ENCODE measurements at places on chromosomes 13 and 19.

- no peak for DNase-seq
Measured at GRCh38 chr13:100984085-100984705, 309.6 kb upstream of the TMTC4 start.

- peak; percentile 72 for DNase-seq
Measured at GRCh38 chr19:49506575-49507105, 5.8 kb upstream of the FCGRT start.

- no peak for DNase-seq
Measured at GRCh38 chr13:97240788-97241734, 18.9 kb downstream of the MBNL2 start.

- no peak for DNase-seq
Measured at GRCh38 chr19:9076901-9077300, 10.0 kb upstream of the OR1M1 start.

GRCh38 chr13:88042489-88042888, 371.3 kb downstream of the SLITRK5 start:
- DNase-seq = no peak

GRCh38 chr13:113732176-113732960, 26.7 kb upstream of the TMEM255B start:
- no peak for DNase-seq

DNA sequence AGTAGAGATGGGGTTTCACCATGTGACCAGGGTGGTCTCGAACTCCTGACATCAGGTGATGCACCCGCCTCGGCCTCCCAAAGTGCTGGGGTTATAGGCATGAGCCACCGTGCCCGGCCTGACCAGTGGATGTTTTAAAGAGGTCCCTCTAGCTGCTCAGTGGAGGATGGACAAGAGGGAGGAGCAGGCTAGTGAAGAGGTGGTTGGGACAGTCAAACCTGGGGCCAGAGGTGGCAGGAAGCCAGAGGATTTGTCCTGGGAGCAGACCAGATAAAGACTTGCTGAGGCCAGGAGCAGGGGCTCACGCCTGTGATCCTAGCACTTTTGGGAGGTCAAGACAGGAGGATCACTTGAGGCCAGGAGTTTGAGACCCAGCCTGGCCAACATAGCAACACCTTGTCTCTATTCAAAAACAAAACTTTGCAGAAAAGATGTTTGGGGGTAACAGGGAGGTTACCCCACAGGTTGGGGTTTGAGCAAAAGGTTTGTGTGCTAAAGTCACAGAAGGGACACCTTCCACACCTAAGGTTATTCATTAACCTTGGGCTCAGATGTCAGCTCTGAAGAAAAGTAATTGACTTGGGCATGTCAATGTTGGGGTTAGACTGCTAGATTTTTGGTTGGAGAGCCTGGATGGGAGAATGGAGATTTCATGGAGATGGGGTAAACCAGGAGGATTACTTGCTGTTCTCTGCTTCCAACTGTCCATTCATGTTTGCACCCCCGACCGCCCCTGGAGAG, 9.0 kb downstream of the BCAM start:
- no peak for DNase-seq

- no peak for DNase-seq
Measured at GRCh38 chr19:17835182-17836006, 12.4 kb downstream of the JAK3 start.

DNA sequence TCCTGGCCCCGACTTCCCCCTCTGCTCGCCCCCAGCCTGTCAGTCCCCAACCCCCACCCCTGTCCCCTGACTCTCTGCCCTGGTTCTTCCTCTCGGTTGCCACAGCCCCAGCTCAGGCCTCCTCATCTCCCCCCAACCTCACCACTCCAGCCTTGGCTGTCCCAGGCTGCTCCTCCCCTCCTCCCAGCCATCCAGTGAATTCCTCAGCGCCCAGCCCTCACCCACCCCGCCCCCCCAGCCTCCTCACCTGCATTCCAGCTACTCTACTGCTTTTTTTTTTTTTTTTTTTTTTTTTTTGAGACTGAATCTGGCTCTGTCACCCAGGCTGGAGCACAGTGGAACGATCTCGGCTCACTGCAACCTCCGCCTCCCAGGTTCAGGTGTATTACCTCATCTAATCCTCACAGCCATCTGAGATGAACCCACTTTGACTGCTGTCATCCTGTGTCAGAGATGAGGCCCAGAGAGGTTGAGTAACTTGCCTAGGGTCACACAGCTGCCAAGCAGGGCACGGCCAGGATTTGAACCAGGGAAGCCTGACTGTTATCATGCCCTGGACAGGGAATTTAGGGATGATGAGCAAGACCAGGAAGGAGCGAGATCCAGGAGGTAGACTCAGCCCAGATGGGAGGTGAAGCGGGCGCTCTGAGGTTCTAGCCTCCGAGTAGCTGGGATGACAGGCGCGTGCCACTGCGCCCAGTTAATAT, 2.6 kb downstream of the SULT2B1 start:
- DNase-seq = no peak

GRCh38 chr13:23889615-23890607, 711 bp upstream of the MIPEP start:
- DNase-seq = no peak

- DNase-seq = no peak
Measured at GRCh38 chr13:114204894-114205293, 25.8 kb downstream of the CFAP97D2 start.

DNA sequence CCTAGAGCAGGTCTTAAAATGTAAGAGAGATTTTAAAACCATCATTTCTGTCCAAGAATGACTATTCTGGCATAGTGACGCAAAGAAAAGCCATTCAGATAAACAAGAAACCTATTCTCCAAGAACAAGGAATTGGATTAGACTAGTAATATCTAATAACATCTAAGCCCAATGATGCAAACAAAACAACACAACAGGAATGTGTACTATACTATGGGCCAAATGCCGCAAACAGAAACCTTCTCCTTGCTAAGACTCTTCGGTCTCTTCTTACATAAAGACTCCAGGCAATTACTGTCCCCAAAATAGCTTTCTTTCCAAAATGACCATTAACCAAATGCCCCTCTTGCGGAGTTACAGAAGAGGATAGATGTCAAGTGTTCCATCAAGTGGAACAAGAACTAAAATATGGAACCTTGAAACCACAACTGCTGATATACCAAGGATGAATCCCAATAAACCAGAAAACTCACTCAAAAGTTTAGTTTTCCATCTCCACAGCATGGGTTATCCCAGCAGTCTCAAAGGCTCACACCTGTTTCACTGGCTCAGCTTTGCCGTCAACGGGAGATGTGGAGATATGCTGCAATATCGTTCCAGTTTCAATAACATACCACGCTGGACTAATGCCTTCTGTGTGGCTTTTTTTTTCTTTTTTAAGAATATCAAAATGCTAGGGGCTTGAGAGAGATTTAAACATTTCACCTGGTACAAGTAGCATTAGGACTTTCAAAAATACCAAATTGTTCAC, 76.2 kb downstream of the FOXO1 start:
- no peak for DNase-seq

DNA sequence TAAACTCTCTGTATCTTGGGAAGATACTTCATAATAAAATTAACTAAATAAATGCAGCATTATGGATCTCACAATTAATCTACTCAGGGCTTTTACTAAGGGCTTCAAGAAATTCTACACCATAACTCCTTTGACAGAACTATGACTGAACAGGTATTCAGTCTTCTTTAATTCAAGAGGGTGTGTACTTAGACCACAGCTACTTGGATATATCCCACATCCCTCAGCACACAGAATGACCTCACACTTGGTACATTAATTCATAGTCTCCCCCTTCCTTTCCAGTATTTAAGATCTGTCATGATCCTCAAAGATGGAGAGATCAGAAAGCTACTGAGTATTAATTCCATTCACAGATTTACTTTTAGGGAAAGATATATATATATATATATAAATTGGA, 11.6 kb downstream of the DIAPH3 start:
- DNase-seq = no peak

DNA sequence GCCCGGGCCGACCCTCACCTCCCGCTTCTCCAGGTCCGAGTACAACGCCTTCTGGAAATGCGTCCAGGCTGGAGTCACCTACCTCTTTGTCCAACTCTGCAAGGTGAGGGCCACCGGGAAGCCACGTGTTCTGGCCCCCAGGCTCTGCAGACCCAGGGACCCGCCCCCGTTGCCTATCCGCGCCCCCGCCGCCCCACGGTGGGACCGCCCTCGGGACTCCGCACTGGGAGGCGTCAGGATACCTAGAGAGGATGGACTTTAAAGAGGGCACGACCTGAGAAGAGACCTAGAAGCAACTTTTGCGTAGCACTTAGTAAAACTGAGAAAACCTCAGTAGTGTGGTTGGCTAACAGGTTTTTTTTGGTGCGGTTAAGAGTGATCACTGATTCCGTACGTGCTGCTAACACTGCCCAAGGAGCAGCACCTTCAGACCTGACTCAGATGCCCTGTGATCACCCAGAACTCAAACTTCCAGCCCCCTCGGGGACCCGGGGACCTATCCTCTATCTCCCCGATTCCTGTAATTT, 492 bp downstream of the TMEM147 start:
- peak; percentile 51 for DNase-seq

- no peak for DNase-seq
Measured at GRCh38 chr13:45658586-45659235, 43.2 kb upstream of the ERICH6B start.

- DNase-seq = no peak
Measured at GRCh38 chr13:83881917-83882605, at the start of gene SLITRK1. SLITRK1 (minus strand) TSS chr13:83882474; CDS start chr13:83881507, 967 bp downstream.

GRCh38 chr13:37026771-37027170, 26.2 kb downstream of the EXOSC8 start:
- DNase-seq = no peak

DNA sequence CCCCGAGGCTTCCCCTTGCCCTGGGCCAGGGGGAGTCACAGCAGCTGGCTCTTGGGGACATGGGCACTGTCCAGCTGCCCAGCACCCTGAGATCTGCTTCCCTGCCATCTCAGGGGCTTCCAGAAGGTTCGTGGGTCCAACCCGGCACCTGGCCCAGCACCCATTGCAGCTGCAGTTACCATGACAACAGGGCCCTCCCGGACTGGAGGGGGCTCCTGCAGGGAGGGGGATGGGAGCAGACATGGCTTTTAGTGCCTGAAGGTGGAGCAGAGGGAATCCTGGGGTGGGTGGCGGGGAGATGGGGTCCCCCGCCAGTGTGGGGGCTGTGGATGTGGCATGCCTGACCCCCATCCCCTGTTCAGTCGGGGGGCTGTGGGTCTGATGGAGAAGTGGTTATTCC, 14.7 kb downstream of the PIN1 start:
- no peak for DNase-seq

- no peak for DNase-seq
Measured at GRCh38 chr13:102847272-102848234, 1.7 kb downstream of the ERCC5 start.

DNA sequence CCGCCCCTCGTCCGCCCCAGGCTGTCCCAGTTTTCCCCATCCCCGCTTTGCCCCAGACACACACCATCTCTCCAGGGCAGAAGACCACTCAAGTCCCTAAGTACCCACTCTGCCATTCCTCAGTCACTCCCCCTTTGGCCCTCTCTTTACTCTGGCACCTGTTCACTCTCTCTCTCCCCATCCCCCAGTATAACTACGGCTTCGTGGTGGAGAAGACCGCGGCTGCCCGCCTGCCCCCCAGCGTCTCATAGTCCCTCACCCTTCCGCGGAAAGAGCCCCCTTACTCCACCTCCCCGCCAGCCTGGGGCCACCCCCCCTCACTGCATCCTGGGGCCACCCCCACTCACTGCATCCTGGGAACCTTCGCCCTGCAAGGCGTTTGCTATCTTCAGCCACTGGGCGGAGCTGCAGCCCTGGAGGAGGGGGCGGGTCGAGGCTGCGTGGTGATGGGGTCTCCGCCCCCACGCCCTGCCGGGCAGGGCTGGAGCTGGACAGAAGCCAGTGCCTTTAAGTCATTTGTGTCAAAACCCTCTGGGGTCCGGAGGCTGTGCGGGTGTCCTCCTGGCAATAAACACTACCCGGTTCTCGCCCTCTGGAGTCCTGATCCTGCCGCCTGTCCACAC, 5.0 kb downstream of the MVB12A start:
- no peak for DNase-seq

- no peak for DNase-seq
Measured at GRCh38 chr13:47611664-47612288, 389.3 kb downstream of the SUCLA2 start.

GRCh38 chr19:51733742-51734522, 10.1 kb upstream of the HAS1 start:
- DNase-seq = no peak

- no peak for DNase-seq
Measured at GRCh38 chr19:48868114-48868886, at the start of gene PLEKHA4. PLEKHA4 (minus strand) TSS chr19:48868617; CDS start chr19:48867620, 997 bp downstream.

DNA sequence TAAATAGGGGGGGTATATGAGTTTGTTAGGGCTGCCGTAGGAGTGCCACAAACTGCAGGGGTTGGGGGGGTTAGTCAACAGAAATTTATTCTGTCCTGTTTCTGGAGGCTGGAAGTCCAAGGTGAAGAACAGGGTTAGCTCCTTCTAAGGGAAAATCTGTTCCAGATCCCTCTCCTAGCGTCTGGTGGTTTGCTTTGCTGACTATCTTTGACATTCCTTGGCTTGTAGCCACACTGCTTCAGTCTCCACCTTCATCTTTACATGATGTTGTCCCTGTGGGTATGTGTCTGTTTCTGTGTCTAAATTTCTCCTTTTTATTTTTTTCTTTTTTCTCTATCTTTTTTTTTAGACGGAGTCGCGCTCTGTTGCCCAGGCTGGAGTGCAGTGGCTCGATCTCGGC, 8.1 kb upstream of the ICAM1 start:
- DNase-seq = no peak

DNA sequence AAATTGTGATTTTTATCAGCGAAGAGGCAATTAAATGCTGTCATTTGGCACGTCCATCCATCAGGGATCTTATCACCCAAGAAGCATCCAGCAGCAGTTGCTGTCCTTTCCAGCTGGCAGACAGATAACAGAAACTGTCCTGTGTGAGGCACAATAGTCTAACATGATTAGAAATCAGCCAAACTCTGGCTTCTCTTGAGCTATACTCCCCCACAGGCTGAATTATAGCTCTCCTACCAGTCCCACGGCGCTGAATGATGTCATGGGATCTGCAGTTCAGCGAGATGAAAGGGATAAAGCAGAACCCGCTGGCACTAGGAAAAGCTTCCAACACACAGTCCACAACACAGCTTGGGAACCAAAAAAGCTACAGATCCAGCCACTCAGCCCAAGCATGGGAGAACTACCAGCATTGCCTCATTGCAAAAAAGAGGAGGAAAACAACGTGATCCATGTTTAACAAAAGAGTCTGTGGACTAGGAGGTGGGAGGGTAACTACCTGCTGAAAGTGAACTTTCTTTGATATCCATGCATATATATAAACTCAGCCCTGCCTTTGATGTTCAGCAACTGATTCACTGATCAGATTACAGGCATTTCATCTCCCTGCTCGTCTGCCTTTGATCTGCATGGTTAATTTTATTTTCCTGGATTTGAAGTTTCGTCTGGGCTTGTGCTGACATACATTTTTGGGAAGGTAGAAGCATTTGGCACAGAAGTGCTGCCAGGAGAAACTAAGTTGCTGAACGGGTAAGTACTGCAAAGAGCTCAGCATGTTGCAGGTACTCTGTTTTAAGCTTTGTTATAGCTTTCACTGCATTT, at the start of gene TNFRSF19:
Gene TNFRSF19, plus strand, starts transcription at position 314 of the 822 bp plus-strand sequence. CDS start 19,772 bp downstream, outside the sequence.
- DNase-seq = no peak
